Body of pancreas (tissue), 4 donors: ENCODE measurements at places on chromosomes 6 and 20. TPM values are rescaled to one million over a fixed set of nuclear protein-coding genes. Genes with fewer than 3 reads are reported as not detected.
A peak's percentile ranks its signal among the peaks of the same experiment; 100 is the strongest.

GRCh38 chr6:71383901-71384489 lies 95.4 kb downstream of the OGFRL1 start:
- H3K4me3 ChIP-seq, result no peak overlapping the region
- H3K4me1 ChIP-seq, result peaks cover 32% of the 10 kb centered on the region
- H3K36me3 ChIP-seq, result no peaks in the 10 kb centered on the region
- no peak overlapping the region for H3K27ac ChIP-seq
- DNase-seq, result no peak
- H3K27me3 ChIP-seq, result no peaks in the 10 kb centered on the region

GRCh38 chr20:35907017-35907701 lies 47.1 kb downstream of the SCAND1 start:
- no peak overlapping the region for H3K27ac ChIP-seq
- H3K4me1 ChIP-seq, result no peaks in the 10 kb centered on the region
- no peak for DNase-seq
- H3K4me3 ChIP-seq, result no peak overlapping the region
- H3K27me3 ChIP-seq, result no peaks in the 10 kb centered on the region

DNA sequence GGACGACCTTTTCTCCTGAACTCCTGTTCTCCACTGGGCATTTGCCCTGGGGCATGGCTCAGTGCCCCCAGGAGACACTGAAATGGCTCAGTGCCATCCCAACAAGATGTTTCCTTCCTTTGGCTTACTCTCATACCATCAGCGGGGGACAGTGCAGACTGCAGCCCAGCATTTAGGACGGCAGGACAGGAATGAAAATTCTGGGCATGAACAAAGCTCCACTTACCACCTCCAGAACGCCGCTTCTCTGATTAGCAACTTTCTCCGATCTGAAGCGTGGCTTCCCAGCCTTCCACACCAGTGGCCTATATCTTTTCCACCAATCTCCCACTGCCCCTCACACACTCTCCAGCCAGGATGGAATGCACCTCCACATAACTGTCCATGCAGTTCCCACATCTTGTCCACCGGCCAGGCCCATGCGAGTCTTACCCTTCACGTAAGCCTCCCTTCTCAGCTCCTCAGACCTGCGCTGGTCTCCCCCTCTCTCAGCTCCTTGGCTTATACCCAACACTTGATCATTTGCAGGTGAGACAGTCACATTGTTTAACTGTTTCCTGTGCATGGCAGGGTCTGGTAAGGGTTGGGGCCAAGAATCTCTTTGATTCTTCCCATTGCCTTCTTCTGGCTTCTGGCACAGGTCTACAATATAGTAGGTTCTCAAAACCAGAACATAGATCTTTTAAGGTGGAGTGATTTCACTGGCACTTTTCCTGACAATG lies 114.5 kb downstream of the FYN start:
- no peak overlapping the region for H3K4me3 ChIP-seq
- no peaks in the 10 kb centered on the region for H3K27me3 ChIP-seq
- no peaks in the 10 kb centered on the region for H3K36me3 ChIP-seq
- DNase-seq, result no peak
- H3K27ac ChIP-seq, result no peak overlapping the region

GRCh38 chr6:54135665-54136369 lies 24.6 kb downstream of the MLIP start:
- no peaks in the 10 kb centered on the region for H3K36me3 ChIP-seq
- DNase-seq, result no peak
- peaks cover 4% of the 10 kb centered on the region for H3K4me1 ChIP-seq
- no peak overlapping the region for H3K27ac ChIP-seq
- no peaks in the 10 kb centered on the region for H3K27me3 ChIP-seq

GRCh38 chr6:162722226-162722625 lies 5.3 kb downstream of the PRKN start:
- no peak overlapping the region for H3K4me3 ChIP-seq
- DNase-seq, result no peak
- no peaks in the 10 kb centered on the region for H3K27me3 ChIP-seq
- peaks cover 27% of the 10 kb centered on the region for H3K4me1 ChIP-seq
- no peak overlapping the region for H3K27ac ChIP-seq
- no peaks in the 10 kb centered on the region for H3K36me3 ChIP-seq

GRCh38 chr20:2837221-2837960 lies 3.1 kb downstream of the PCED1A start:
- no peak for DNase-seq
- no peak overlapping the region for H3K27ac ChIP-seq
- H3K4me1 ChIP-seq, result peaks cover 21% of the 10 kb centered on the region
- no peak overlapping the region for H3K4me3 ChIP-seq
- no peaks in the 10 kb centered on the region for H3K36me3 ChIP-seq

- H3K27me3 ChIP-seq, result no peaks in the 10 kb centered on the region
- H3K36me3 ChIP-seq, result no peaks in the 10 kb centered on the region
- H3K4me3 ChIP-seq, result no peak overlapping the region
- no peak for DNase-seq
Measured at GRCh38 chr6:135087403-135087802, 32.8 kb upstream of the HBS1L start.

- H3K27me3 ChIP-seq, result no peaks in the 10 kb centered on the region
- H3K36me3 ChIP-seq, result no peaks in the 10 kb centered on the region
- no peaks in the 10 kb centered on the region for H3K4me1 ChIP-seq
- H3K27ac ChIP-seq, result no peak overlapping the region
- no peak overlapping the region for H3K4me3 ChIP-seq
Measured at GRCh38 chr6:6842291-6842690, 253.8 kb downstream of the LY86 start.

GRCh38 chr6:169975701-169976100 lies 224.3 kb downstream of the ERMARD start:
- H3K27ac ChIP-seq, result no peak overlapping the region
- no peaks in the 10 kb centered on the region for H3K27me3 ChIP-seq
- H3K4me3 ChIP-seq, result no peak overlapping the region
- no peaks in the 10 kb centered on the region for H3K36me3 ChIP-seq
- no peaks in the 10 kb centered on the region for H3K4me1 ChIP-seq
- DNase-seq, result peak; percentile 0

DNA sequence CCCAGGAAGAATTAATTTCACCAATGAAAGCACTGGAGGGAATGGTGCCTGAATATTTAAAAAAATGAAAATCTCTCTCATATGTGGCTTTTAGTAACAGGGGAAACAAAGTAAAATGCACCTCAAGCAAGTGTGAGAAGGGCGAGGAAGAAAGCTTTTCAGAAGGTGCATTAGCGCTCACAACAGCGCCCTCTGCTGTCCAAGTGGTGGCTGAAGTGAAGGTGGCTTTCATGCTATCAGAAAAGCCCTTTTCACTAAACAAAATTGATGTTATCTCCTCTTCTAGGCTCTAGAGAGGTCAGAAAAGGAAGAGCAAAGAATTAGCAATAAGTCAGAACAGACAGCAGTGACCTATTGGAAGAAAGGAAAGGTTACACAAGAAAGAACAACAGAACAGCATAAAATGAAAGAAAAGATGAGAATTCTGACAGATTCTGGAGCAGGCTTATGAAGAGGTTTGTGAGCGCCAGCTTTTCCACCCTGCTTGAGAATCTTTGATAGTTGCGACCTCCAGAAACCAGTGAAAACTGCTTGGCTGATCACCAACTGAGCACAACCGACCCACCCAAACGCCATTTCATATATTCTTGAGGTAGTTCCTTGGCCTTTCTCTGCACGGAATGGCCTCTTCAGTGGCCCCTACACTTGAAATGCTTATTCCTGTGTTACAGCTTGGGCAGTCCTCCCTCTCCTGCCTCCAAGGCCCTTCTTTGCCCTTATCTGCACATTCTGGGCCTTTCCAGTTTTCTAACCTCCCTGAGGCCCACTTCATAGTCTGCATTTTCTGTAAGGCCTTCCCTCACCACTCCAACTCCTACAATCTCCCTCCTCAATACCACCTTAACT lies 45.3 kb downstream of the SMLR1 start:
- peak; percentile 79 for DNase-seq
- H3K4me3 ChIP-seq, result no peak overlapping the region
- no peaks in the 10 kb centered on the region for H3K27me3 ChIP-seq
- H3K27ac ChIP-seq, result no peak overlapping the region

DNA sequence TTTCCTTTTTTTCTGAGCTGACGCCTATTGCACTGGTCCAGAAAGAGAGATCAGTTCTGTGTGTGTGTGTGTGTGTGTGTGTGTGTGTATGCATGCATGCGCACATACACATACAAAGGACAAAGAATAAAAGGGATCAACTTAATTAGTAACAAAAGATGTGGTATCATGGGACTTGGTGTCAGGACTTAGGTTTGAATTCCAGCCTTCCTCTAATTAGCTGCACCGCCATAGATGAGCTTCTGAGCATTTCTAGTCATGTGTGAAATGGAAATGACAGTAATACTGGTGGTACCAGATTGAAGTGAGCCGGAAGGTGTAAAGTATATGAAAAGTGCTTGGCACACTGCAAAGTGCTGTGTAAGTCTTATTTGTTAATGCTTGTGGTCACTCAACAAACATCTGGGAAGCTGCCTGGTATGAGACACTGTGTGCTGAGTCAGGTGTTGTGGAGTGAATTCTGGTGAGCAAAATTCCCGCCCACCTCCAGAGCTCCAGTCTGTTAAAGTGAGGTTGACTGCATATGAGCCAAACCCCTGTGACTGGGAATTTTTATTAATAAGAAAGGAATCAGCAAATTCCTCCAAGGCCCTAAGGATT lies 12.4 kb downstream of the DAAM2 start:
- no peak overlapping the region for H3K27ac ChIP-seq
- peaks cover 16% of the 10 kb centered on the region for H3K4me1 ChIP-seq
- DNase-seq, result peak; percentile 41
- no peaks in the 10 kb centered on the region for H3K27me3 ChIP-seq
- no peaks in the 10 kb centered on the region for H3K36me3 ChIP-seq
- H3K4me3 ChIP-seq, result no peak overlapping the region

DNA sequence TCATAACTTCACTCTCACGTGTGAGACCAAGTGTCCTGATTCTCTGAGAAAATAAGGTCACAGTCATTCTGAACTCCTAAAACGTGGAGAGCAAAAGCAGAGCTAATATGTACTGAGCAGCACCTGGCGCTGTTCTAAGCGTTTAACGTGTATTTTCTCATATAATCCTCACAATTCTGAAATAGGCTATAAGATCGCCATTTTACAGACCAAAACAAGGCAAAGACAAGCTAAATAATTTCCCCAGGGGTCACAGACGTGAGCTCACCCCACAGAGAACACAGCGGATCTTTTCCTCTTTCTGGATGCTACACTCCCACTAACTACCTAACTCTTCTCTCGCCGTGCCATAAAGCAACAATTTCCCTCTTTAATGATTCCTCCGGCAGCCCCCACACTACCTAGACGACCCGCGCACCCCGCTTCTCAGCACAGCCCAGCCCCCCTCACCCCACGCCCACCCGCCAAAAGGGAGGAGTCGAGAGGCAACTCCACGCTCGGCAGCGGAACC lies 636 bp downstream of the SUPT3H start:
- H3K27ac ChIP-seq, result peak overlapping the region; percentile 94
- no peaks in the 10 kb centered on the region for H3K27me3 ChIP-seq
- H3K36me3 ChIP-seq, result no peaks in the 10 kb centered on the region
- peak; percentile 8 for DNase-seq

DNA sequence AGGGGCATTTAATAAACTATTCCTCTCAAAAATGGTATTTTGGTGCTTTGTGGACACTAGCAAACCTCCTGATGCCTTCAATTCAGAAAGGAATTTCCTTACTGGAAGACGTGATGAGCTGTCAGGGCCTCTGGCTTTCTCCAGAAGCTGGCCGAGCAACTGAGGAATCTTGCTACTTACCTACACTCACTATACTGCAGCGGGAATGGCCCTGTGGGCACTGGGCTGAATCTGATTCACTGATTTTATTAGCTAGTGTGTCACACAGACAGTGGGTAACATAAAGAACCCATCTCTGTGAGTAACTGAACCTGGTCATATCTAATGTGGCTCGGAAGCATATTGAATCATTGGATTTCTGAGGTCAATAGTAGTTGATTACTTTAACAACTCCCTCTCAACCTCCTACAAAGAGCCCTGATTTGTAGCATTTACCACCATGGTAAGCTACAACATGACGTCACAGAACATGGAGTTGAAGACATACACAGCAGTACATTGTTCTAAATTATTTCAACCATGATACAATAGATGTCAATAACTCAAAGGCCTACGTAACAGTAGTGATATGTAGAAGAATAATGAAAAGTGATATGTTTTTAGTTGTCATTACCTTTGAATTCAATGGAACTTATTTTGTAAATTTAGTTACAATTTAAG lies 232.1 kb downstream of the SYNE1 start:
- H3K27me3 ChIP-seq, result no peaks in the 10 kb centered on the region
- peaks cover 17% of the 10 kb centered on the region for H3K4me1 ChIP-seq
- no peak overlapping the region for H3K4me3 ChIP-seq
- no peak for DNase-seq
- H3K36me3 ChIP-seq, result no peaks in the 10 kb centered on the region
- H3K27ac ChIP-seq, result no peak overlapping the region

DNA sequence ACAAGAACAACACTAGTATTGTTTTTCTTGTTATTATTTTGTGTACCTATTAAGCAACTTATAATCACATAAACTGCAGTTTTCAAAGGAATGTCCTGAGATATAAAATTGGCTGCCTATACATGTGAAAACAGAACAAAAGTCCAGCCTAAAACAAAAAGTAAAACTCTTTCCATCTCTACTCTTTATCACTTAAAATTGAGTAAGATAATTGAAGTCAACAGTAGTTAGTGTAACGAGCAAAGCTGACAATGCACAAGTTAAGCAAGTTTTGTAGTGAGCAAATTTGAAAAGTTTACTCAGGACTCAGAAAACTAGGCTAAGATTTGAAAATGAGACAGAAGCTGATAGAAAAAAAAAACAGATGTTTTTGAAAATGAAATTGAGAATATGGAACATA lies 941.4 kb upstream of the MAN1A1 start:
- no peak overlapping the region for H3K4me3 ChIP-seq
- no peaks in the 10 kb centered on the region for H3K4me1 ChIP-seq
- H3K36me3 ChIP-seq, result no peaks in the 10 kb centered on the region
- H3K27me3 ChIP-seq, result no peaks in the 10 kb centered on the region
- H3K27ac ChIP-seq, result no peak overlapping the region
- DNase-seq, result no peak

GRCh38 chr6:100300221-100300736 lies 164.4 kb downstream of the SIM1 start:
- H3K4me3 ChIP-seq, result no peak overlapping the region
- no peak overlapping the region for H3K27ac ChIP-seq
- H3K36me3 ChIP-seq, result no peaks in the 10 kb centered on the region
- no peaks in the 10 kb centered on the region for H3K4me1 ChIP-seq
- no peaks in the 10 kb centered on the region for H3K27me3 ChIP-seq
- DNase-seq, result no peak

GRCh38 chr6:81265106-81265505 lies 487.4 kb downstream of the TENT5A start:
- no peaks in the 10 kb centered on the region for H3K36me3 ChIP-seq
- DNase-seq, result no peak
- H3K4me3 ChIP-seq, result no peak overlapping the region
- H3K27ac ChIP-seq, result no peak overlapping the region

Gene NELFCD
- total RNA-seq, result 35.9 TPM

Gene CST2
- not detected for total RNA-seq

Gene PNPLA1
- total RNA-seq, result not detected

Gene MMP24OS
- total RNA-seq, result 20.4 TPM

Gene SLC25A27
- 36.8 TPM for total RNA-seq

Gene ZSCAN23
- 8.3 TPM for total RNA-seq
